Effector memory CD8-positive, alpha-beta T cell (primary cell): ENCODE measurements at places on chromosomes 6 and 20.

DNA sequence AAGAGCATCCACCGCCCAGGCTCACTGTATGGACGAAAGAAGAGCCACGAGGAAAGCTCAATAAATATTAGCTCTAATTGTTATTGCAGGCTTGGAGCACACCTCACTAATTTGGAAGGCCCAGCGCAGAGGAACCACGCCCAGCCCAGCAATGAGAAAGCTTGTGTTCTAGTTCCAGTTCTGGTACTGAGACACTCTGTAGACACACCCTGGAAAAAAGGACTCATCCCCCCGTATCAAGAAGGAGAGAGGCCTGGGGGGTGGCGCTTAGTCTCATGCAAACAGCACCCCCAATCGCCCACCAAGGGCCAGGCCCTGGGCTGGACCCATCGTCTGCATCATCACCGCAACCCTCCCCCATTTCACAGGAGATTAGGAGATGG lies 156.9 kb downstream of the BMP7 start:
- DNase-seq, result no peak

GRCh38 chr6:150535151-150535804 lies 64.4 kb upstream of the PLEKHG1 start:
- no peak for DNase-seq

GRCh38 chr6:35342258-35343091 lies at the start of gene PPARD:
Gene PPARD (plus strand): TSS chr6:35342558. CDS start chr6:35411088, 68,530 bp downstream.
- DNase-seq, result peak; percentile 98

DNA sequence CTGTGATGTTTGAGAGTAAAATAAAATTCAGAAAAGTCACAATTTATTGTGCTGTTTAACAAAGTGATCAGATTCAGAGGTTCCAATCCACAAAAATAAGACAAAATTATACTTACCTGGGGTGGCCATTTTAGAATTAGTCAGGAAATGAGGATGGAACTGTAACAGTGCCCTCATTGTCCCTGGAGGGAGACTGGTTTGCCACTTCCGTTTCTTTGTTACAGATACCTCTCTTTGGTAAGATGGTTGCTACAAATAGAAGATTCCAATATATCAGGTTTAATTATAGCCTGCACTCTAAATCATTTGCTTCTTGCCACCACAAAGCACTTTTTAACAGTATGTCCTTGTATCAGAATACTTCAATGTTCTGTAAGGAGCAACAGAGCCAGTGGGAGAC lies 95.6 kb downstream of the CTNNBL1 start:
- DNase-seq, result no peak

GRCh38 chr6:66568271-66568670 lies 861.2 kb upstream of the EYS start:
- no peak for DNase-seq

DNA sequence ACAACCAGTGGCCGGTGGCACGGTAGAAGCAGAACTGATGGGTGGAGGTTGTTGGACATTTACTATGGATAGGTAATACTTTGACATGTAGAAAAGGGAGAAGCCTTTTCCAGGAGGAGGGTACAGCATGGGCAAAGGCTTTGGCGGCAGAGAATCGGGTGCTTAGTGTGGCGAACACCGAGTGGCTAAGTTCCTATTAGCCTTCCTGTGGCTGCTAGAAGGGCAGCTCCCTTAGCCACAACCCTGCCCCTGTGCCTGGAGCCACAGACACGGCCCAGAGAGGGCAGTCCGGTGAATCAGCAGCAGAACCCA lies 37.9 kb upstream of the TGM2 start:
- no peak for DNase-seq

DNA sequence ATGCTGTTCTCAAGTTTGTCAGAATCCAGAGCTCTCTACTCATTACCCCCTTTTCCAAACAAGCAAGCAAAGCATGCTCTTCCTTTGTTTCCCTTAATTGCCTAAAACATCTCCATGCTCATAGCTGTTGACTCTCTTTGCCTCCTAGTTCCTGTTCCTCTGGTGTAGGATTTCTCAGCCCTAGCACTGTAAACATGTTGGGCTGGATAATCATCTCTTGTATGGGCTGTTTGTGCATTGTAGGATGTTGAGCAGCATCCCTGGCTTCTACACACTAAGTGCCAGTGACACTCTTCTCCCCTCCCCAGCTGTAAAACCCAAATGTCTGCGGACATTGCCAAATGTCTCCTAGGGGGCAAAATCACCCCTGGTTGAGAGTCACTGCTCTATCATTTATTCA lies 14.0 kb downstream of the PPARD start:
- no peak for DNase-seq

- DNase-seq, result no peak
Measured at GRCh38 chr6:166204852-166205650, 37.4 kb upstream of the TBXT start.
